Activated naive CD4-positive, alpha-beta T cell treated with anti-CD3 and anti-CD28 coated beads for 36 hours (primary cell): ENCODE measurements at places on chromosomes 11 and 22.

DNA sequence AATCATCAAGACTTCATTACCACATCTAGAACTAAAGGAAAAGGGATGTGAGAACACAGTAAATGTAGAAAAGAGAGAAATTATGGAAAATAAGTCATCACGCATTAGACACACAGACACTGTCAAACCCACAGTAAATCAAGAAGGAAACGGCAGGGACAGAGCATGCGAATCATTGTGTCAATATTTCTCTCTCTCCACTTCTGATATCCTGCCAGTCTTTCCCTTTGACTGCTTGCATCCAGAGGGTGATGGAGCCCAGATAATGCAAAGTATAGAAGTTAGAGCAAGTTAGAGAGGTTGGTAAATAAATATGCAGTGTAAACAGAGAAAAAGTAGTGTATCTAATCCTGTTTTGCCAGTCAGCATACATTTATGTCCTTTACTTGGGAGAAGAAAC, 706.8 kb upstream of the ANO3 start:
- DNase-seq, result no peak

GRCh38 chr22:19208287-19208847, 29.8 kb upstream of the SLC25A1 start:
- no peak for DNase-seq

DNA sequence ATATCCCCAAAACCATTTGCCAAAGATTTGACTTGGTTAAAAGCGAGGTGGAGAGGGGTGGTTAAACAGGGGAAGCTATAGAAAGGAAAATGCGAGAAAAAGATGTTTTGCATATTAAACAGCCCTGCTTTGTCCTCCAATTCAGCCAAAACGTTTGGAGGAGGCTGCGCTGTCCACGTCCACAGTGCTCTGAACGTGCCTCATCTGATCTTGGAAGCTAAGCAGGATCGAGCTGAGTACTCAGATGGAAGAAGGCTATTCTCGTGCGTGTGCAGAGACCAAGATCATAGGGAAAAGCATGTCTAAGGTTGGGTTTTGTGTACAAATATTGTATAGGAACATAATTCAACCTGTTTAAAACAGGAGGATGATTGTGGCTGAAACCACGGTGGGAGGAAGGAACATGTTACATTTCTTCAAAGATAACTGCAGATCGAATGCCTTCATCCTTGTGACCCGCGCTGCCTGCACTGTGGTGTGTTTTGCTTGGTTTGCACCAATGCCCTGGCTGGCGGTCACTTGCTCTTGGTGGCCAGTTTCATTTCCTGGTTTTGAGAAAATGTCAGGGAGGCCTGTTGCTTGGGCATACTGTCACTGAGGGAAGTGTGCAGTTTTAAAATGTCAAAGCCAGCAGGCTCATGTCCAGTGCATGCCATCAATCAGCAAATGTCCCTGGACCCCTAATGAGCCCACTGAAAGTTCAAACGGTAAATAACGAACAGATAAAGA, 40.4 kb downstream of the FLI1 start:
- DNase-seq, result no peak

DNA sequence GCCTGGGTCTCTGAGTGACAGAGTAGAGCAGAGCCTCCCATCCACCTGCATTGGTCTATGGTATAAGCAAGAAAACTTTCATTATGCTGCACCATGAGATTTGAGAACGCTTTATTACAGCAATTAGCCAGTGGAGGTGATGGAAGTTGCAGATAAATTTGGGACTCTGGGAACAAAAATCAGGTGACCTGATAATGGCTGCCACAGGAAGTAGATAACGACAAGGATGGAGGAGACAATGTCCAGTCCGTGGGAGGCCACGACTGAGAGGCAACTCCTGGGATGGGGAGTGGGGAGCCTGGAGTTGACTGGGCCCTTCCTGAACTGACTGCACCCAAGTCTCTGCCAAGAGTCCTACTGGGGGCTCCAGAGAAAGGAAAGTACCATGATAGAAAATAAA, 4.7 kb downstream of the MRGPRD start:
- no peak for DNase-seq

- no peak for DNase-seq
These were observed 34.1 kb downstream of the PHLDB1 start for GRCh38 chr11:118641397-118642019.

- DNase-seq, result no peak
These were observed 189.8 kb downstream of the CADM1 start for GRCh38 chr11:115314330-115314920.

DNA sequence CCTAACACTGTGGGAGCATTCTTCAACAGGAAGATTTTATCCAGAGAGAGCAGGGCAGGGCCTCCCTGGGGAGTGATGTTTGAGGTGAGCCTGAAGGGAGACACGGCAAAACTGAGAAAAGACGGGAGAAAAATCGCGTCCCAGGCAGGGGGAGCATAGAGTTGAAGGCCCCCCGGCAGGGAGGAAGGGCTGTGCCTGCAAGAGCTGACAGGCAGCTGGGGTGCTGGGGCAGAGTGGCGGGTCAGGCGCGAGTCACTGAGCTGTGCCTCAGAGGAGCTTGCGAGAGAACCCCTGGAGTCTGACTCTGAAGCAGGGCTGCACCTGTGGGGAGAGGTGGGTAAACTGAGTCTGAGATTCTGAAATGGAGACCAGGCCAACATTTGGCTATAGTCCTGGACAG, 14.8 kb downstream of the PKNOX2 start:
- no peak for DNase-seq

DNA sequence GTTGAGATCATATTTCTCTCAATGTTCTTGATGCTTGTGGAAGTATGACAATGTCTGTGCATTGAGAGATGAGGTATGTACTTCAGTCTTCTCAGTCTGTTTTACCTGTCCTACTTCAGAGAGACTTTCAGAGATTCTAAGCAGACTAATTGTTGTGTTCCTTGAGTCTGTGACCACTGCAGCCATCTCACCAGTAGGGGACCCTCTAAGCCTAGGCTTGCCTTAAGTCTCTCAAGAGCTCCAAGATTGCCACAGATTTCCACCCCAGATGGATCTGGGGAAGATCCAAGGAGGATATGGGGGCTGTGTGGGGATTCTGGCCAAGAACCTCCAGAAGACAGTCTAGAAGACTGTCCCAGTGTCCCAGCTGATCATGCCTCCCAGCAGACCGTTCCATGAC, 179.9 kb upstream of the PLET1 start:
- DNase-seq, result no peak

DNA sequence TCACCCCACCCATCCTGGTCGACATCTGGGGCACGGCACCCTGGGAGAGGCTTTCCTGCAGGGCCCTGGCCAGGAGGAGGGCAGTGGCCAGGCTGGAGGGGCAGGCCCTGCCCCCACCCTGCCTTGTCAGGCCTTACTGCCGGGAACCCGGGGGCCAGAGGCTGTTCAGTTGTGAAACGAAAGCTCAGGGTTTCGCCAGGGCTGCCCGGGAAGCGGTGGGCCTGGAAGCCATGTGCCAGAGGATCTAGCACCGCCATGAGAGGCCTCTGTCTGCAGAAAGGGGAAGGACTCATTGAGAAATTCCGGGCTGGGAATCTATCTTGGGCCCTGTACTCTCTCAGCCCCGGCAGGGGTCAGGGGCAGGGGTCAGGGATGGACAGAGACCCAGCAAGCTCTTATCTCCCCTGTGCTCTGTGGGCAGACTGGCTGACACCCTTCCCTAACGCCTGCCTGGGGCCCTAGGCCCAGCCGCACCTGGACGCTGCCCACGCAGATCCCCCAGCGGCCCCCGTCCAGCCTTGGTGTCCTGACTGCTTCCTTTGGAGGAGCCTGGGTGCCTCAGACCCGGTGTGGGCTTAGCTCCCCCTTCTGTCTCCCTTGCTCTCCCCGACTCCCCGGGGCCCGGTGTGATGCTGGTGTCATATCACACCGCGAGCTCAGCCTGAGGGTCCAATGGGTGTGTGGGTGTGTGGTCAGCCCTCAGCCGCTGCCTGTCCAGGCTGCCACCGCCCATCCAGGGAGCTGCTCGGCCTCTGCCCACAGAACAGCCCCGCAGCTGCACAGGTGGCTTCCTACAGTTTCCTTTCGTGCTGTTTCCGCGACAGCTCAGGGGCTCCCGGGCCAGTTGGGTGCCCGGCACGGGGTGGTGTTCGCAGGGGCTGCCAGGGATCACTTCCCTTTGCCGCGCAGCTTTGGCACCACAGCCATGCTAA, 6.5 kb downstream of the PIM3 start:
- DNase-seq, result peak; percentile 41

DNA sequence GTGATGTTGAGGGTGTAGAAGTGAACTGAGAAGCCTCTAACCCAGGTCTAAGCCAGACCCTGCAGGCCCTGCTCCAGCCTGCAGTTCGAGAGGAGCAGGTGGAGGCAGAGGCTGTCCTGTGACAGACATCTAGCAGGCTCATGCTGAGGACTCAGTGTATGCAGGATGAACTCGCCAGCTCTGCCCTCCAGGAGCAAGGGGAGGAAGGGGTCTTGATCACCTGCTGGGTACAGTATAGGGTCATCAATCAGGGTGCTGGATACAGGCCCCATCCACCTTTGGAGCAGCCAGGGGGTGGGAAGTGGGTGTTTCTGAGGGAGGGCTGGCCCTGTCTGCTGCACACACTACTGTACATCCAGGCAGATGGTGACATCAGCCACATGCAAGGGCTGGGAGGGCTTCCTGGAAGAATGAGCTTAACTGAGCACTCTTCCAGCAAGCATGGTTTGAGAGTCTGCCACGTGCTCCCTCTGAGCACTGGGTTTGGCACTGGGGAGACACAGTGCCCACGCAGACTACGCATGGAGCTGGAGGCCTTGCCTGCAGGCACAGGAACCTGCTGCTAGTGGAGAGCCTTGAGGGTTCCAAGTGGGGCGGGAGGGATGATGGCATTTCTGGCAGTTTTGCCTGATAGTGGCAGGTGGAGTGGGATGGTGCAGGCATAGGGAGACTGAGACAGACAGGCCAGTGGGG, 9.2 kb downstream of the MAPK8IP1 start:
- DNase-seq, result no peak

GRCh38 chr11:131944736-131945135, 574.3 kb downstream of the NTM start:
- DNase-seq, result no peak

DNA sequence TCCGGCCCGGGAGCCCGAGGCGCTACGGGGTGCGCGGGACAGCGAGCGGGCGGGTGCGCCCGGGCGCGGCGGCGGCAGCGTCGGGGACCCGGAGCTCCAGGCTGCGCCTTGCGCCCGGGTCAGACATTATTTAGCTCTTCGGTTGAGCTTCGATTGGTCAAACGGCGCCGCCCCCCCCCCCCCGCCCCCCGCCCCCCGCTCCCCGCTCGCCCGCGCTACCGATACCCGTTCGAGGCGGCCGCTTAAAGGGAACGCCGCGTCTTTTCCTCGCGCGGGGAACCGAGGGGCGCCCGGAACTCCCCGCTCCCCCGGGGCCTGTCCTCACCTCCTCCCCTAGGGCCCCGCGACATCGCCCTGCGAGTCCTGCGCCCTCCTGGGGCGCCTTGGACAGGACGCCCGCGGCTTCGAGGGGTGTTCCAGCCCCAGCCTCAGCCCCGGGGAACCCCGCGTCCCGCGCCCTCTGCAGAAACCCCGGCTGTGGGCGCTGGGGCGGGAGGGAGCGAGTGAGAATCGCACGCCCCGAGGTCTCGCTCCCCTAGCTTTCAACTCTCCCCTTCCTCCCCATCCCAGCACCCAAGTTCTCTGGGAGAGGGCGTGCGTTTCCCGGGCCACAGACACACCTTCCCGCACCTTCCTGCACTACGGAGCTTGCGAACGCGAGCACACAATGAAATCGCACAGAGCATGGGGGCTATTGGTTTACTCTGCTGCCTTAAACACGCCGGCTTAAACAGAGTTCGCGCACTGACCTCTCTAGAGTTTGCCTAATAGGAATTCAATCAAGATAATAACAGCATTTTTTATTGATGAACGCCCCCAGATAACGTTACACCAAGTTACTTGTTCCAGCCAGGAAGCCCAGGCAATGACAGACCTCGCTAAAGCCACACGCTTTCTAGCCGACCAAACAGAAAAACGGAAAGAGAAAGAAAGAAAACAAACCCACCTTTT, at the start of gene BDNF:
Gene BDNF (minus strand): TSS at position 105 of the 951 bp plus-strand sequence. CDS start 41,891 bp downstream, outside the sequence.
- DNase-seq, result no peak

DNA sequence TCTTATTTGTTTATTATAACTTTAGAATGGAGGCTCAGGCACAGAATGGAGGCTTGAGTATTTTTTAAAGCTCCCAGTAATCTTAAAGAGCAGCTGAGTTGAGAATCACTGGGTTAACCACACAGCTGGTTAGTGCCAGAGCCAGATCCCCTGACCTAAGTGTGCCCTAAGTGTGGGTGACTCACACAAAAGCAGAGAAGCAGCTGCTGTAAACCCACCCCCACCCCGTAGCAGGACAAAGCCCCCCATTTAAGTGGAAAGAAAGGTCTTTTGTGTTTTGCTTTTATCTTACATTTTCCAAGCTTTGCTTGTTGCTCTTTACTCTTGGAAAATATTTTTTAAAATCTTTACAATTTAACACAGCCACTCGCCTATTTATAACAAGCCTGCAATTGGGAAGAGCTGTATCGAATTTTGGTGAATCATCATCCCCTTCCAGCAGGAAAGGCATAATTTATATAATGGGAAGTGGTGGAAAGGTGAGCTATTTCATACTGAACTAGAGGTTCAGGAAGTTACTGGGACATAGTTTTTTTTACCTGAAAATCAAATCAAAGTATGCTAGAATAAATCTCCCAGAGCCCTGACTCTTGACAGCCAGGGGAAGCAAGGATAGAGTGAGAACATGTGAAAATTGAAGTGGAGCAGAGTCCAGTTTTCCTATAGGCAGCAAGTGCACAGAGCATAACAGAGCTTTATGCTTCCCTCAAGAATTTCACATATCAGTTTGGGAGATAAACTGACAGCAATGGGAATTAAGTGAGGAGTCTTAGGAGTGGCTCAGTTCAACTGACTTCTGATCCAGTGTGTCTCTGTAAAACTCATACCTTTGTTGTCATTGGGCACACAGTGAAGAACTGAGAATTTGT, 405.7 kb downstream of the AASDHPPT start:
- no peak for DNase-seq

DNA sequence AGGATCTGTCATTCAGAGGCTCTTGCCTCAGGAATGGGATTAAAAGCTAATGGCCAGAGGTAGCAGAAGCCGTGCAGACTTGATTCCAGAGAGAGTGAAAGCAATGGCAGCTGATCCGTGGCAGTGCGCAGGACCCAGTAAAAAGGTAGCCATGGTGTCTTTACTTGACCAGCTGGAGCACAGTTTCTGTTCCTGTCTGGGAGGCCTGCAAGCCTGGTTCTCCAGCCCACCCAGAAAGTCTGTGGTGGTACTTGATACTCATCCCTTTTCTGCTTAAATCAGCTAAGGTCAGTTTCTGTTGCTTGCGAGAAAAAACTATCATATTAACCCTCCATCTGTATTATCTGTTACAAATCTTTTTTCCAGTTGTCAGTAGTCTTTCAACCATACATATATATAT, 86.7 kb downstream of the RPS6KA4 start:
- no peak for DNase-seq

- DNase-seq, result no peak
These were observed 163.2 kb downstream of the BRD1 start for GRCh38 chr22:49664371-49664881.

- no peak for DNase-seq
These were observed 2.0 kb upstream of the KDELR3 start for GRCh38 chr22:38465673-38466490.
